MM.1S (cell line): ENCODE measurements at places on chromosomes 6 and 20.

GRCh38 chr6:79630883-79631692 is at the start of gene SH3BGRL2:
Gene SH3BGRL2, plus strand, starts transcription at chr6:79631329. Its CDS starts 133 bp downstream, at chr6:79631462.
- peak within 1 kb of the TSS; percentile 91 for H3K4me3 ChIP-seq
- H3K4me1 ChIP-seq: peaks cover 31% of the 10 kb centered on the region
- no peaks in the 10 kb centered on the region for H3K36me3 ChIP-seq
- peak; percentile 40 for DNase-seq
- H3K27ac ChIP-seq: no peak within 1 kb of the TSS
- no peaks in the 10 kb centered on the region for H3K27me3 ChIP-seq

DNA sequence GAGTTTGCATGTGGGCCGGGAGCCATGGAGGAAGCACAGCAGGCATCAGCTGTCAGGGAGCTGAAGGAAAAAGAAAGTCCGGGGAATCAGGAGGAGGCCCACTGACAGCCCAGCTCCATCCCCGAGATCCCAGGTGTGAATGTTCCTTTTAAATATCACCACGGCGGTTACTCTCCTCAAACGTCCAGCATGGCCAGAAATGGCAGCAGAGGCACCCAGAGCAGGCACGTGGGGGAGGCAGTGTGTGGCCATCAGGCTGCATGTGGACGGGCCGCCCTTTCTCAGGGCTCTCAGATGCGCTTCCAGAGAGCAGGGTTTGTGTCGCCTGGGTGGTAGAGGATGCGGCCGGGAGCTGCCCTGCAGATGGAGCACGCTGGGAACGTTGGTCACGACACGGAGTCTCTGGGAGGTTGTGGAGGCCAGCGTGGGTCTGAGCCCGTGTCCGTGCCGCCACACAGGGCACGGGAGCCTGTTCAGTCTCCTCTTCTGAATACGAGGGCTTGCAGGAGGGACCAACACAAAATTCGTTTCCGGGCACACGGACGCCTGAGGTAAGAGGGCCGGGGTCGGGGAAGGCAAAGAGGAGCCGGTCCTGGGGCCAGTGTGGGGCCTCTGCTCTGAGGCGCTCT is 45.3 kb upstream of the DACT2 start:
- H3K27me3 ChIP-seq: 0 out of 2 replicates have a peak, but pooled peaks cover 2% of the 10 kb centered on the region
- no peaks in the 10 kb centered on the region for H3K36me3 ChIP-seq
- DNase-seq: no peak

GRCh38 chr6:42520786-42521607 is 42.8 kb upstream of the UBR2 start:
- H3K27ac ChIP-seq: no peak overlapping the region

DNA sequence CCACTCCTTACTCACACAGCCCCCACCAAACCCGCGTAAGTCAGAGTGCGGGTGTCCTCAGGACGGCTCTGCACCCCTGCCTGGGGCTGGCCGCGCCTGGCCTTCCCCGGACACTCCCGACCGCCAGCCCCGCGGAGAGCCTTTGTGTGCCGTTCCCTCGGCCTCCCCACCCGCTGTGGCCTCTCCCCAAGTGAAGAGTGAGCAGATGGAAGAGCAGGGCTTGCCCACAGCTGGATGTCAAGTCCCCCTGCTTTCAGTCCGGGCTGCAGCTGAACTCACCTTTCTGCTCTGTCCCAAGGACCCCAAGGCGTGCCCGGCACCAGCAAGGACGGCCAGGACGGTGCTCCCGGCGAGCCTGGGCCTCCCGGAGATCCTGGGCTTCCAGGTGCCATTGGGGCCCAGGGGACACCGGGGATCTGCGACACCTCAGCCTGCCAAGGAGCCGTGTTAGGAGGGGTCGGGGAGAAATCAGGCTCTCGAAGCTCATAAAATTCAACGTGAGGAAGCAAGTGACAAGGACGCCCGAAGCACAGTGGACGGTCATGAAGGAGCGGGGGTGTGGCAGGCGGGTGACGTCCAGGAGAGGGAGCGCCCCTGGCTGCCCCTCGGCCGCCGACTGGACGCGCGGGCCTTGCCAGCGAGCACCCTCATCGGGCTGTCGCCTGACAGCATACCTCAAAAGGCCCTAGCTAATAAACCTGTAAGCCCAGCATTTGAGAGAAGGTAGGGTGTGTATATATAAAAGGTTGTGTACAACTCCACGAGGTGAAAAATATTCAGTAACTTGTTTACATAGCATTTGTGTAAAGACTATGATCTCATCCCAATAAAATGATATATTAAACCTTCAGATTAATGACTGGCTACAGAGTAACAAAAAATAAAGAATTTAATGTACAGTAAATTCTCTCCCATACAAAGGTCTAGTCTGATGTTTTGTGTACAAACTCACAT is 21.1 kb downstream of the TCFL5 start:
- no peak for DNase-seq
- H3K27me3 ChIP-seq: peaks cover 28% of the 10 kb centered on the region
- no peak overlapping the region for H3K4me3 ChIP-seq
- no peak overlapping the region for H3K27ac ChIP-seq
